ENCODE measurements at places on chromosomes 2 and 18.

- ATAC-seq, result no peak
Observed at GRCh38 chr2:216340280-216340631, 32.0 kb downstream of the MARCHF4 start.

DNA sequence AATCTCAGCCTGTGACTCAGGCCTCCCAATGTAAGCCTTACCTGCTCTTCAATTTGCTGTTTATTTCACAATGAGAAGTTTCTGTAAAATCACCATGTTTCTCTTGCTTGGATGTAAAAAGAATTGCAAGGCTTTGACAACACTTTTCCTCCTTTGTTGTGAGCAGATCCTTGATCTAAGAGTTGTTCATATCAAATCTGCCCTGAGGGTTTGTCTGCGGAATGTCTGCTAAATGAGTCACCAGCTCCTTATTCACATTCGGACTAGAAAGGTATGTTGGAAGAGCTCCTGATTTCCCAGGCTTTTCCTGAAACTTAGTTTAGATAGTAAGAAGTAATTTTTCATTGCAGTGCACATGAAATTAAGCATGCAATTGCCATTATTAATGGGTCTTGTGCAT, 268.2 kb upstream of the TCF4 start:
- no peak for ATAC-seq

DNA sequence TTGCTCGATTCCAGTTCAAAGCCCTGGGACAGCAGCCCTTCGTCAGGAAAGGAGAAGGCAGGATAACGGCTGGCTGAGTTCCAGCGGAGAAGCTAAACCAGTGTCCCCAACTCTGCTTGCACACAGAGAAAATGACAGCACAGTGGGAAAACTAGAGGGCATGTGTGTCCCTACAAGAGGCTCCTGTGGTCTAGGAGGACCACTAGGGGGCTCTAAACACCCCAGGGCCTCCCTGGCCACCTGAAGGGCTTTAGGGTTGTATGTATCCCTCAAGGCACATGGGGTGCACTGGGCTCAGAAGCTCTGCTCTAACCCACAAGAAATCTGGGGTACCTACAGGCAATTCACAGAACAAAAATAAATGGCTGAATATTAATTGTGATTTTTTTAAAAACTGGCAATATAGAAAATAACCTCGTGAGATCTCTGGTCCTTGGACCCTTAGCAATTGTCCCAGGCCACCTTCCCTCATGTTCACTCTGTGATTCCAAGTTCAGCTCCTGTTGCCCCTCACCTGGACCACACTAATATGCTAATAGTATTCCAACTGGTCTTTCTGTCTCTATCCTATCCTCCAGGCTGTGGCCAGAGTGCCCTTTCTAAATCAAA, 17.5 kb downstream of the STAT1 start:
- ATAC-seq, result peak; percentile 60

DNA sequence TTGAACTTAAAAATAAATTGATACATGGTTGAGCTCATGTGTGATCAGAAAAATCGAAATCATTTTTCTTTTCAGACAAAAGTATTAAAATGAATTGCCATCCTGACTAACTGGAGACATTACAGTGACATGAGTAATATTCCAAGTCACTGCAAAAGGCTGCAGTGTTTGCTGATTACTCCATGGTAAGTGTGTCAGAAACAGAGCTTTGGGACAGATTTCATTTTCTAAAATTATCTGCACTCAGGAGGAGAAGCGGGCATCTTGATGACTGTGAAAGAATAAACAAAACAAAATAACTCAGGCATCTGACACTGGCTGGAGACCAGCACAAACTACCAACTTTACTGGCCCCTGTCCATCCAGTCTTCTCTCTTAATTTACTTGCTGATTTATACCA, 312.3 kb upstream of the PIK3C3 start:
- ATAC-seq, result no peak

DNA sequence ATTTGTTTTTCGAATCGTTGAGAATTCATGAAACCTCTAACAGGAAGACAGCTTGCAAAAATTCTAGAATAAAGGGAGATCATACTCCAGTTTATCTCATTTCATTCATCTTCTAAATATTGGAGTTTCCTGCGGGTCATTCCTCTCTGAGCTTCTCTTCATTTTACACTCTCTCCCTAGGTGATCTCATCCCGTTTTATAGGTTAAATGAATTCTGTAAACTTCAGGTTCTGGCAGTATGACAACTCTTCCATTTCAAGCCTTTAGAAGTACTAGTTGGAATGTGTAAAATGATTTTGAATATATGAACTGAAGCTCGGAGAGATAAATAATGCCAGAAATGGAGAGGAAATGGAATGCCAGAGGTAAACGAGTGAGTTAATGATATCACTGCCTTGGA, 312.4 kb downstream of the METTL4 start:
- no peak for ATAC-seq

DNA sequence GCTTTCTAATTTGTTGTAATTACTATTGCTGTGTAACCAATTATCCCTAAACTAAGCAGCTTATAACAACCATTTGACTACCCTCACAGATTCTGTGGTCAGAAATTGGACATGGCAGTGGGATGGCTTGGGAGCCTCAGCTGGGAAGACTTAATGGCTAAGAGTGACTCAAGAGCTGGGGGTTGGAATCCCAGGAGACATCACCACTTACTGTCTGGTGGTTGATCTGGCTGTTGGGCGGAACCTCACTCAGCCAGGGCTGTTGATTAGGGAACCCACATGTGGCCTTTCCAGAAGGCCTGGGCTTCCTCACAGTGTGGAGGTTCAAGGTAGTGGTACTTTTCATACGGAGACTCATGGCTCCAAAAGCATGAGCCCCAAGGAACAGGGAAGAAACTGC, 49.8 kb downstream of the E2F6 start:
- no peak for ATAC-seq

GRCh38 chr18:67367540-67367939, 149.0 kb downstream of the DSEL start:
- ATAC-seq, result no peak

- ATAC-seq, result no peak
Observed at GRCh38 chr2:122469147-122469546, 713.7 kb downstream of the TSN start.

DNA sequence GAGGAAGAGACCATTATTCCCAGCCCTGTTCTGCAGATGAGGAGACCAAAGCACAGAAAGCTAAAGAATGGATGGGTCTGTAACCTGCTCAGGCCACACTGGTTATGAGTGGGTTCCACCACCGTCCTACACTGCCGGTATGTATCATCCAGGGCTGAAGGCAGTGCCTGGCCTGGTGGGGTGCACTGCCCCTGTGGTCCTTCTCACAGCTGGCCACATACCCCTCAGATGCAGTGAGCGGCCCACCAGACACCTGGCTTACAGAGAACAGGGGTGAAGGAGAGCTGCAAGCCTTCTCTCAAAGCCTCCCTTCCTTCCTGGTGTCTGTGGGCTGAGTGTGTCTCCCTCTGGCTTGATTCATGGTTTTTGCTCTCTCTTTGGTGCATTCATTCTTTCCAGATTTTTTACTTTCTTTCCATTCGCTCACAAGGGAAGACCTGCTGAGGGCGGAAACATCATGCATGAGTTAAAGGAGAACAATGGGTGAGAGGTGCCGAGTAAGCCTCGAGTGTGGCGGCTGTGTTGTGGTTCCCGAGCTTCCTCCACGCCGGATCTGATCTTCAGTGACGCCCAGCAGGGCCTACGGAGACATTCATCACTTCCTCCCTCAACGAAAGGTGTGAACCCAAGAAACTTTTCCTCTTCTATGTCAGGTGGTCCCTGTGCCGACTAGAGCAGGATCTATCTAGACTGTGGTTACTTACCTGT, 62.1 kb upstream of the REL start:
- ATAC-seq, result peak; percentile 88

GRCh38 chr2:225670111-225670974, 270.8 kb downstream of the NYAP2 start:
- ATAC-seq, result no peak

- no peak for ATAC-seq
Observed at GRCh38 chr2:14572633-14573032, 59.9 kb upstream of the LRATD1 start.

Data from activated T-helper 17 cell treated with anti-CD3 and anti-CD28 coated beads, Interleukin-2, amount 50 U/mL, for 72 hours (primary cell).